ENCODE measurements at places on chromosomes 7 and 10. TPM values are rescaled to one million over a fixed set of nuclear protein-coding genes. Genes with fewer than 3 reads are reported as not detected.

SEMA4G gene
- total RNA-seq: 81.2 TPM

RBP4 gene
- 255 TPM for total RNA-seq

PLEKHS1 gene
- total RNA-seq: not detected

- H3K4me3 ChIP-seq: no peak overlapping the region
- no peak overlapping the region for H3K27ac ChIP-seq
- DNase-seq: no peak
- H3K36me3 ChIP-seq: no peaks in the 10 kb centered on the region
- no peaks in the 10 kb centered on the region for H3K27me3 ChIP-seq
Measured at GRCh38 chr10:111110771-111111170, 33.9 kb downstream of the ADRA2A start.
